ENCODE measurements at places on chromosomes 7 and 10. TPM values are rescaled to one million over a fixed set of nuclear protein-coding genes. Genes with fewer than 3 reads are reported as not detected.

The OR6B1 gene
- not detected for polyA plus RNA-seq

DNA sequence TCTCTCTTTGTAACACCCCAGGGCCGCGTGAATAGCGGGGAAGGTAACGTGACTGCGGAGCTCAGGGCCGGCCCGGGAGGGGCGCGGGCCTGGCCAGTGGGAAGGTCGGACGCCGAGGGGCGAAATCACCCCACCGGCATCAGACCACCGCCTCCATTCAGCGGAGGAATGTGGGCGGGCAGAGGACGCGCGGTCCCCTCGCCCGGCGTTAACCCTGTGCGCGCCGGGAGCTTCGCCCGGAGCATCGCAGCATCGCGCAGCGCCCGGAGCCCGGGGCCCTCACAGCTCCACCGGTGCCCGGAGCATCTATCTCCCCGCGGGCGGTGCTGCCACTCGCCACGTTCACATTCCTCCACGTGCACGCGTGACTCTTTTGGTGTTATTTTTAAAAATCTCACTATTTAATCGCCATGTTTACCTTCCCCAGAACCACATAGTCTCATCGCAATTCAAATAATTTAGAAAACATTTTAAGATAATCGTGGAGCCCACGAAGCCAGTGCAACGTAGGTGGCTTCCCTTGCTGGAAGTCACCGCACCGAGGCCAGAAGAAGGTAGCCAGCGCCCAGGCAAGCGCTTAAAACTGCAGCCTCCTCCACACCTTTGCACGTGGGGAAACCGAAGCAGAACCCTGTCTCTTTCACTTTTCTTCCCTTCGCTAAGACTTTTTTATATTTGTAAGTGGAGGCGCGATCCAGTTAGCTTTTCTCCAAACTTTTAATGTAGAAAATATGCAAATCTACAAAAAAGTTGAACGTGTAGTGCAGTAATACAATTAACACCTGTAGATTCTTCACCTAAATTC is 21.8 kb downstream of the FGFBP3 start:
- DNase-seq: peak; percentile 38

GRCh38 chr7:134691546-134692343 is 45.1 kb downstream of the BPGM start:
- no peak for DNase-seq

GRCh38 chr7:46390042-46390441 is 469.0 kb upstream of the IGFBP3 start:
- no peak for DNase-seq

- DNase-seq: no peak
These were observed 282.9 kb downstream of the GRID1 start for GRCh38 chr10:86083664-86084175.

DNA sequence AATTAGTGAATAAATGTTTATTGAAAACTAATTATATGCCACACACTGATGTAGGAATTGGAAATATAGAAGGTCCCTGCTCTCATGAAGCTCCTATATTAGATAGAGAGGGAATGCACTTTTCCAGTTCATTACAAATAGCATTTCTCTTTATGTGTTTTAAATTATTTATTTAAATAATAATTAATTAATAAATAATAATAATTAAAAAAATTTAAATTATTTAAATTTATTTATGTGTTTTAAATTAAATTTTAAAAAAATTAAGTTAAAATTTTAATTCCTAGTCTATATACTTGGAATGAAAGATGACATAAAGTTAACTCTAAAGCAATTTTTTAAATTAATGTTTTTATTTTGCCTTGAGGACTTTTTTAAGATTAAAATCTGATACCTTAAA is 121.7 kb upstream of the ZNF804B start:
- no peak for DNase-seq

The ADRA2A gene
- not detected for polyA plus RNA-seq

The PRSS2 gene
- polyA plus RNA-seq: not detected

The TMED4 gene
- polyA plus RNA-seq: 87.8 TPM

- DNase-seq: no peak
These were observed 587.1 kb upstream of the KCND2 start for GRCh38 chr7:119685906-119686305.

The LEP gene
- not detected for polyA plus RNA-seq

DNA sequence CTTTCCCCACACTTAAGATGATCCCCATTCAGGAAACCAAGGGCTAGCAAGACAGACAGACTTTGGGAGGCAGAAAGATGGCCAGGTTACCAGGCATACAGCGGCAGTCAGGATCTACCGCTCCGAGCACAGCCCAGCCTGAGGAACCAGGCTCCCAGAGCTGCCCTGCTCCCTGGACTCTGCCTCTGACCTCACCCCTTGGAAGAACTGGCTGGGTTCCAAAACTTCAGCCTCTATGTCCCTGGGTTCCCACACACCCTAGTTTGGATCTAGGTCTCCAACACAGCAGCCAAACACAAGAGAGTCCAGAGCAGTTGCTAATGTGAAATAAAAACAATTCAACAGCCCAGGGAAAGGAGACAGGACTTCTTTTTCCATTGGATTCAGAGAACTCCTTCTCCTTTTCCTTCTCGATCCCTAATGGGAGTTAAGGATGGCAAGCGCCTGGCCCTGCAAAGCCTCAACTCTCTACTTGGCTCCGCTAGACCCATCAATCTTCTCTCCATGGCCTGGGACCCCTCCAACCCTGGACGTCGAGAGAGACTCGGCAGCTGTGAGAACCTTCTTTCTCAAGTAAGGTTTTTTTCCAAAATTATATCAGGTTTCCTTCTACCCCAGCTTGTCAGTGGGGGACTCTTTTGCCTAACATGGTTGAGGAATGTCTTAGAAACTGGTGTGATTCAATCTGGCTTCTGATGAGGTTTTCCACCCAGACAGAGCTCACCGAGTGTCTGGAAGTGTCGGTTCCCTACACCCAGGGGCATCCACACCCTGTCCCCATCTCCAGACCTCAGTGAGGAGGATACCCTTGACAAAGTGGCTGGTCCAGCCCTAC is 219.6 kb downstream of the KCNMA1 start:
- no peak for DNase-seq

The PRF1 gene
- polyA plus RNA-seq: 0.31 TPM

The PPP1R9A gene
- 30.7 TPM for polyA plus RNA-seq

The ARHGAP21 gene
- 57.7 TPM for polyA plus RNA-seq

The IFIT1 gene
- 60.1 TPM for polyA plus RNA-seq

DNA sequence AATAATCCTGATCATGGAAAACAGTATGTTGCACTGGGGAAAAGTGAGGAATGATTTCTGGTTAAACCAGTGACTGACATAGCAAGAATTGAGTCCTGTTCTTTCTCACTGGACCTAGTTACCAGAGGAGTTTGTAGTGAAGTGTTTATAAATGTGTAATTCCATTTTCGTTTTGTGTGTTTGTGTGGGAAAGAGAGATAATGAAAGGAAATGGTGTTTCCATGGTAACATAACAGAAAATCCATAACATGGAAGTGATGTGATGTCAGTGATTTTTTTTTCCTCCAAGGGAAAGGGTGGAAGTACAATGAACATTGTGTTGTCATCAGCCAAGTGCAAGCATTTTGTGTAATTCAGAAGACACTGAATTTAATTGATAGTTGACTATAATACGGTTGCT is 283.9 kb downstream of the PLXDC2 start:
- peak; percentile 74 for DNase-seq

DNA sequence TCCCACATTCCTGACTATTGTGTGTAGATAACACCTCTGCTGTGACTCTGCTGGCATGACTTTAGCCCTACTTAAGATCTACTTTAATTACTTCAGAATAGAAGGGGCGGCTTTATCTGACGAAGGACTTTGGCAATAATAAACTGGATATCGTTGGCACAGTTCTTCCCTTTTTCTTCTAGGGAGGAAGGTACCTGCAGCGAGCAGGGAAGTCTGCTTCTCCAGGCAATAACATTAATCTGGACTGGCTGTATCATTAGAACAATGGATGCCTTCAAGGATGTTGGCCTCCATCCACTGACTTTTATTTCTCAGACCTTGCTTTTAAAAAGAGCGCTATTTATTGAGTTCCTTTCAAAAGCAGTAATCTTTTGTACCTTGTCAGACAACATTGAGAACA is 172.6 kb upstream of the THSD7A start:
- DNase-seq: no peak

The SLC29A4 gene
- polyA plus RNA-seq: 26.4 TPM

The CAMK1D gene
- 3.5 TPM for polyA plus RNA-seq

DNA sequence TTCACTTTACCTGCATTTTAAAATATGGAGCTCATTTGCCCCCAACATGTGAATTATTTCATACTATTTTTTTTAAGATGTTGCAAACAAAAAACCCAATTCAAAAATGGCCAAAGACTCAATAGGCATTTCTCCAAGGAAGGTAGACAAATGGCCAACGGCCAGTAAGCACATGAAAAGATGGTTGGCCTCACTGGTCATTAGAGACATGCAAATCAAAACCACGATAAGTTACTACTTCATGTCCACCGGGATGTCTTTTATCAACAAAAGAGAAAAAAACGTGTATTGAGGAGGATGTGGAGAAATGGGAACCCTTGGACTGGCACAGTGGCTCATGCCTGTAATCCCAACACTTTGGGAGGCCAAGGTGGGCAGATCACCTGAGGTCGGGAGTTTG is 3.4 kb upstream of the CTBP2 start:
- no peak for DNase-seq

The IGFBP1 gene
- polyA plus RNA-seq: 0.40 TPM
